ENCODE measurements at places on chromosomes 4 and X.

GRCh38 chrX:48919947-48920717, 1.3 kb upstream of the PIM2 start:
- DNase-seq, result peak; percentile 64

DNA sequence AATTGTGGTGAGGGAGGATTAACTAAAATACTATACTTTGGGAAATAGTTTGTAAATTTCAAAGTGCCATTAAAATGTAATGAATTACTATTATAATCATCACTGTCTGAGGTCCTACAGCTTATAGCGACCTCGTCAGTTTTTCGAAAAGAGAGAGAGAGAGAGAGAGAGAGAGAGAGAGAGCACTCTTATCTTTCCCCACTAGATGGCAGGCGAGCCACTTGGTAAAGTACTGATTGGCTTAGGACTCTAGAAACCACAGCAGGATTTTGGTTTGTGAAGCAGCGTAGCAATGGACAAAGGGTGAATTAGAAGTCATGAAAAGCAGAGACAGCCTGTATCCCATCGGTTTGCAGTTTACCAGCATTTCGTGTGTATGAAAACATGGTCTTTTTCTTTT, 52.5 kb downstream of the LINC00632 start:
- DNase-seq, result peak; percentile 67

DNA sequence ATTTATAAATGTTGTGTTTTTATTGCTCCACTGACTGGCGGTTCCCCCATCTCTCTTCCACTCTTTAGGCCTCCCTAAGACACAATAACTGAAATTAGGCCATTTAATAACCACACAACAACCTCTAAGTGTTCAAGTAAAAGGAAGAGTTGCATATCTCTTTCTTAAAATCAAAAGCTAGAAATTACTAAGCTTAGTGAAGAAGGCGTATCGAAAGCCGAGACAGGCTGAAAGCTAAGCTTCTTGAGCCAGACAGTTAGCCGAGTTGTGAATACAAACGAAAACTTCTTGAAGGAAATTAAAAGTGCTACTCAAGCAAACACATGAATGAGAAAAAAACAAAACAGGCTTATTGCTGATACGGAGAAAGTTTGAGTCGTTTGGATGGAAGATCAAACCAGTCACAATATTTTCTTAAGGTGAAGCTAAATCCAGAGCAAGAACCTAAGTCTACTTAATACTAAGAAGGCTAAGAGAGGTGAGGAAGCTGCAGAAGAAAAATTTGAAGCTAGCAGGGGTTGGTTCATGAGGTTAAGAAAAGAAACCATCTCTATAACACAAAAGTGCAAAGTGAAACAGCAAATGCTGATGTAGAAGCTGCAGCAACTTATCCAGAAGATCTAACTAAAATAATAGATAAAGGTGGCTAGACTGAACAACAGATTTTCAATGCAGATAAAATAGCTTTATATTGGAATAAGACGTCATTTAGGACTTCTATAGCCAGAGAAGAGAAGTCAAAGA, 194.0 kb upstream of the TTC29 start:
- DNase-seq, result no peak

DNA sequence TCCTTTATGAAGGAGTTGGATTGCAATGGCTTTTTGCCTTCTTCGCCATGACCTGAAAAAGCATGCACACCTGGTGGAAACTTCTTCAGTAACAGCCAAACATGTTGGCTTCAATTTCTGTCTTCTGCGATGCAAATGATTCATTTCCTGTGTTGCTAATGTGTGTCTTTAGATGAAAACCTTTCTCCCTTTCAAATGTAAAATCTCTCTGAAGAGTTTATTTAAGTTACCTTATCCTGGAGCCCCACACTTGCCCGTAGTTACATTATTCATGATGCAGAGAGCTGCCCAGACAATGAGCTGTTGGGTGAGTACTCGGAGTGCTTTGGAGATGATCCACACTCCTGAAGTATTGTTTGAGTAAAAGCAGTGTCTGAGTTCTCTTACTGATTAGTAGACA, 1100.9 kb downstream of the RPA4 start:
- DNase-seq, result no peak

GRCh38 chr4:100540131-100540530, 22.3 kb upstream of the EMCN start:
- DNase-seq, result peak; percentile 13

GRCh38 chrX:78092296-78092695, 11.8 kb upstream of the PGK1 start:
- DNase-seq, result peak; percentile 61

GRCh38 chr4:4860600-4861389, 1.3 kb downstream of the MSX1 start:
- DNase-seq, result peak; percentile 46

DNA sequence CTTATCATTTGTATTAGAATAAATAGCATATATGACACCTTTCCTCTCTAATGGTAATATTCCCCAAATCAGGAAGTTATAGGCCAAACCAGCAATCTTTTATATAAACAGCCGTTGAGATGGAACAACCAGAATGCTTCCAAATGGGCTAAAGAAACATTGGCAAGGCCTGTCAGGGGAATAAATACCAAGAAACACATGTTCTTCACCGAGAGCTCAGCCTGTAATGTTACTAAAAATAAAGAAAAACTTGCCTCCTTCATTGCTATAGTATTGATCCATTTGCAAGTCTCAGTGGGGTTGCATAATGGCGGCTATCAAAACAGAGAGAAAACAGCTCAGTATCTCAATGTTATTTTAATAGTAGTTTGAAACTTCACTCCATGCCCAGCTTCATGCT, 104.9 kb downstream of the FAM13A start:
- no peak for DNase-seq

DNA sequence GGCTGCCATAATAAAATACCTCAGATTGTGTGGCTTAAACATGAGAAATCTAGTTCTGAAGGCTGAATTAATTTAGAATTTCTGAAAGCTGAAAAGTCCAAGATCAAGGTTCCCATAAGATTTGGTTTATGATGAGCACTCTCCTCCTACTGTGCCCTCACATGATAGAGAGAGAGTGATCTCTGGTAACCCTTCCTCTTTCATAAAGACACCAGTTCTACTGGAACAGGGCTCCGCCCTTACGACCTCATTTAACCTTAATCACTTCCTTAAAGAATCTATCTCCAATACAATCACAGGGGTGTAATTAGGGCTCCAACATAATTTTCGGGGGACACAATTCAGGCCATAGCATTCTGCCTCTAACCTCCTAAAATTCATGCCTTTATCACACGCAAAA, 194.0 kb upstream of the MAB21L2 start:
- peak; percentile 50 for DNase-seq

- no peak for DNase-seq
These were observed 19.2 kb downstream of the G3BP2 start for GRCh38 chr4:75653845-75654503.

GRCh38 chr4:76106442-76106841, 31.9 kb downstream of the ART3 start:
- no peak for DNase-seq

GRCh38 chr4:123966990-123967769, 570.6 kb downstream of the SPRY1 start:
- no peak for DNase-seq

- DNase-seq, result peak; percentile 32
These were observed 64.7 kb upstream of the UXT start for GRCh38 chrX:47723689-47724088.

DNA sequence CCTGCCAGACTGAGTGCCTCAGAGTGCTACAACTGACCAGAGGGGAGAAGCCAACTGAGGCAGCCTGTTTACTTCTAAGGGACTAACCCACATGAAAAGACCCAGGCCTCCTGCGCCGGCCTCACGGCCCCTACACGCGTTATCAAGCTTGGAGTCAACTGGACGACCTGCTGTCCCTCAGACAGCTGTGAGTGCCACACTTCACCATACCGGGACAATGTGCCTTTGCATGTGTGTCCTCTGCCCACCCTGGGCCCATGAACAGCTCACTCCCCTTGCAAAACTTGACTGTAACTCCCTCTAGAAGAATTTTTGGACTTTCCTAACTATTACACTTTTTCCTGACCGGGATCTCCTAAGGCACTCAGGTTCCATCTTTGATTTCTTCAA, 1.8 kb downstream of the NOP14 start:
- peak; percentile 76 for DNase-seq

DNA sequence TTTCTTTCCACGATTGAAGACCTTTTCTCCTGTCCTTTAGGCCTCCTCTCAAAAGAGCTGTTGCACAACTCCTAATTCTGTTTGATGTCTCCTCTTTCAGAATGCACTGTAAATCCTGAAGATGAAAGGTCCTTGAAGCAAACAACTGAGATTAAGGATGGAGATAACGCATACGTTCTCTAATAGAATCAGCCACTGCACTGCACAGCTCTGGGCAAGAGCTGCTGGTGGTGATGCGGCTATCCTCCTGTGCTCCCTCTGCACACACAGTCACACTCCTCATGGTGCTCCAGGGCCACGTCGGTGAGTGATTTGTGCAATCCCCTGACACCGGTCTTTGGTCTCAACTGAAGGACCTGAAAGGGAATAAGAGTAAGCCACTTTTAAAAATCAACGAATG, 208.7 kb downstream of the PDGFC start:
- no peak for DNase-seq

GRCh38 chr4:66633477-66633876, 911.8 kb downstream of the CENPC start:
- DNase-seq, result no peak

GRCh38 chr4:147773261-147774184, 41.6 kb downstream of the ARHGAP10 start:
- no peak for DNase-seq

DNA sequence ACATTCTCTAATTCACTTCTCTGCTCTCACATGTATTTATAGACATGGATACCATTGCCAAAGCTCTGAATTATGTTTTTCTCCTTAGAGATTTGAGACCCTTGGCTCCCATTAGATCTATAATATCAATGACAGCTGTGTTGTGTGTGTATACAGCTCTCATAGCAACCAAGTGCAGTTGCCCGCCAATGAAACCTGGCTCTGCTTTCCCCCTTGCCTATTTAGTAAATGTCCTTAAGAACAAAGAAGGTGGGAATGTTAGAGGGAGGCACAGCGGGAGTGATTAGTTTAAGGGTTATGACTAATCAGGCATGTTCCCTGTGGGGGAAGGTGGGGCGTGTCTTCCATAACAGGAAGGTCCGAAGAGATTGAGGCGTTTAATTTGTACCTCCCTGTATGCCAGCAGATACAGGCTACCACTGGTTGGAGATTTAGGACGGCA, 100.5 kb upstream of the TBC1D9 start:
- no peak for DNase-seq

- peak; percentile 42 for DNase-seq
These were observed 32.9 kb downstream of the PHKA2 start for GRCh38 chrX:18951032-18951431.

DNA sequence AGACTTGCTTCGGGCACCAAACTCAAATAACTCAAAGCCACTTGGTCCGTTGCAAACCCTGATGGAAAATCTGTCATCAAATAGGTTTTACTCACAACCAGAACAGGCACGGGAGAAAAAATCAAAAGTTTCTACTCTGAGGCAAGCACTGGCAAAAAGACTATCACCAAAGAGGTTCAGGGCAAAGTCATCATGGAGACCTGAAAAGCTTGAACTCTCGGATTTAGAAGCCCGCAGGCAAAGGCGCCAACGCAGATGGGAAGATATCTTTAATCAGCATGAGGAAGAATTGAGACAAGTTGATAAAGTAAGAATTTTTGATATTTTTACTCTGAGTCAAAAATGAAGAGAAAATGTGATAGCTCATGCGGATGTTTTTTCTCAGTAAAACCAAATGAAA, 87.2 kb downstream of the NRK start:
- no peak for DNase-seq

DNA sequence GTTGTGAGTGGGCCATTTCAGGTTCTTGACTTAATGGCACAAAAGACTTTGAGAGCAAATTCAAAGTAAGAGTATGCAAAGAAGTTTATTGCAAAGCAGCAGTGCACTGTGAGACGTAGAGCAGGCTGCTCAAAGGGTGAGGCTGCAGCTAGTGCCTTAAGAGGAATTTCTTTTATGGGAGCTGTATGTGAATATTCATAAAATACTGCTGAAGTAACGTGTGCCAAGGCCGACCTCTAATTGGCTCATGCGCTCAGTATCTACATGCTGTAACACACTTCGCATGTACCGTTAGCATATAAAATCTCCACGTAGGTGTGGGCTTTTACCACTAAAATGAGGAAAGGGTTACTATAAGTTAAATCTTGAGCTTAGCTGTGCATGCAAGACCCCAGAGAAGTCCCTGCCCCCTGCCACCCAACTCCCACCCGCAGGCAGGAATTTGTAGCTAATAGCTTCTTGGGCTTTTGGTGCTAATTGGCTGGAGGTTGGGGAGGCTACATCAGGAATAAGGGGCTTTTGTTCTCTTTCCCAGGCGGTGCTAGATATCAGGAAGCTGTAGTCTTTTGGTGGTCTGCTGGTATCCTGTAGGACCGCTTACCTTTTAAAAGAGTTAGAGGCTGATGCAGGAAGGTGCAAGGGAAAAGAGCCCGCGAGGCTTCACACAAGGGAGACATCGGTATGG, 47.6 kb downstream of the FSTL5 start:
- DNase-seq, result no peak

GRCh38 chrX:40406330-40406859, 174.4 kb upstream of the ATP6AP2 start:
- DNase-seq, result peak; percentile 63

- DNase-seq, result peak; percentile 25
These were observed 116.4 kb downstream of the PPP3CA start for GRCh38 chr4:101230801-101231426.

DNA sequence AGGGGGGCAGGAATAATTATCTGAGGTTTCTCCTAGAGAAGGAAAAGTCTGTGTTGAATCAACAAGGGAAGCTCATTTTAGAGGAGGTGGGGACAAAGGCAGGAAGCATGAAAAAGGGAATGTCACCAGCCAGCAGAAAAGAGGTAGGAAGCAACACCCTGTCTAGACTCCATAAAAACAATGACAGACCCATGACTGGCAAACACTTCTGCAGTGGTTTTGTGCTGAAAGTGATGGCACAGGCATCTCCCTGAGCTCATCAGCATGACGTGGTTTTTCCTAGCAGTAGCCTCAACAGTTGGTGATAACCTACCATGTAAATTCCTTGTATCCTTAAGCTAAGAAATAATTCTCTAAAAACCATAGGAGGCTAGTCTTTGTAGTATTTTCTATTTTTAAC, 110.7 kb upstream of the GALNT7 start:
- no peak for DNase-seq

DNA sequence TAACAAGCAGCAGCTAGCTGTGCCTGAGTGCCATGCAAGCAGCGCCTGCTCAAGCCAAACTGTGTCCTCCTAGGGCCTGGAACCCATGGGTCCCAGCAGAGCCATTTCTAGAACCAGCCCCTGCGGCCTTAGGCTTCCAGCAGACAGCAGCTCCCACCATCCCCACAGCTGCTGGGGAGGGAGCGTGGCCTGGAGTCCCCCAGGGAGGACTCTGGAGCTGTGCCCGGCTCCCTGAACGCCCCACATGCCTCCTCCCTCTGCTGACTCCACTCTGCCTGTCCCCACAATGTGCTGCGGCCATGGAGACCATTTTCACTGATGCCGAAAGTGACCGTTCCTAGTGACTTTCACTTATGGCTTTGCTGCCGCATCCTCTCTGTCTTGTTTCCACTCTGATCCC, 45.9 kb downstream of the GAK start:
- DNase-seq, result no peak

DNA sequence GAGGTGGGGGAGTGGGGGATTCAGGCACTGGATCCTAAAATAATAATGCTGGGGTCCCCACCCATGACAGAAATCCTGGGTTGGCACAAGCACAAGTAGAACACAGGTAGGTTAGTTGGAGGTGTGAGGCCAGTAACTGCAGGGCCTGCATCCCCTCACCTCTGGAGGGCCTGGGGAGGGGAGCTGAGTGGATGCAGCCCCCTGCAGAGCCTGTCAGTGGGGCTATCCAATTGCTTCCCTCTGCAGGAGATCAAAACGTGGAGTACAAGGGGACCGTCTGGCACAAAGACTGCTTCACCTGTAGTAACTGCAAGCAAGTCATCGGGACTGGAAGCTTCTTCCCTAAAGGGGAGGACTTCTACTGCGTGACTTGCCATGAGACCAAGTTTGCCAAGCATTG, 43.7 kb downstream of the MAP7D3 start:
- no peak for DNase-seq

Data from hematopoietic multipotent progenitor cell treated with erythropoietin and hydrocortisone succinate and interleukin-3 and kit ligand, for 4 days (in vitro differentiated cells).